ENCODE measurements at places on chromosomes 13 and 19.

DNA sequence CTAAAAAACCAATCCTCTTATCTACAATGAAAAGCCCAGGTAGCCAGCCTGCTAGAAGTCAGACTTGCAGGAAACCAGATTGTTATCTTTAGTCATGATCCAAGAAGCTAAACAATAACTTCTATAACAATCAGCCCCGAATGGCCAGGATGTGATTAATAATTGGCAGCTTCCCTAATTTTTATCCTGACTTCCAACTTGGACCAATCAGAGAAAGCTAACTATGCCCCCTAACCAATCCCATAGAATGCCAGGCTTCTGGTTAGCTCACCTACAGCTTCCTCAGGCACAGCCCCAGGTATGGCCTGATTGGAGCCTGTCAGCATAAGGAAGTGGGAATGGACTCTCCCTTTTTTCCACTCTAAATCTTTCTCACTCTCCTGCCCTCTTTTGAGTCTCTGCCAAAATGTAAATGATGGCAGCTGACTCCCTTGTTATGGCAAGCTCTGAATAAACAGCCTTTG is 394.9 kb downstream of the DLEU7 start:
- peak; percentile 10 for DNase-seq

GRCh38 chr19:4971424-4971793 is 2.5 kb downstream of the KDM4B start:
- peak; percentile 60 for DNase-seq

DNA sequence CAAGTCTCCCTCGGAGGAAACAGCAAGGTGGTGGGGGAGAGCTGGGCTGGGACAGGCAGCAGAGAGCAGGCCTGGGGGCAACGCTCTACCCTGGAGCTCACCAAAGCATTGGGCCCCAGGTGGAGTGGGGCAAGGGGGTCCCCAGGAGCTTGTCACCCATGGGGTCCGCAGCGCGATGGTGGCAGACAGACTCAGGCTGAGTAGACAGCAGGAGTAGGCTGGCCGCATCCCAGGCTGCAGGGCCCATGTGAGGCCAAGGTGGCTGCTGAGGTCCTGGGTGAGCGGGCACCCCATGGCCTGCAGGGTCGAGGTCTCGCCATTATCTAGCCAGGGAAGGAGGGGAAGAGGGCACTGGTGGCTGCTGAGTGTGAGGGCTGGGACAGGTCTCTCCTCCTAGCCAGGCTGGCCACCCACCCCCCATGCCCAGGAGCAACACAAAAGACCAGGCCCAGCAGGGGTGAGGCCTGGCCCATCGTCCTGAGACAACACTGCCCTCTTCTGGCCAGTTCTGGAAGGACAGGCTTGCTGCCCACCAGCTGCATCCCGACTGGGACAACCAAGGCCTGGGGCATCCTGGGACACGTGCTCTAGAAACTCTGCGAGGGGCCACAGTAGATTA is 33.1 kb downstream of the CEBPG start:
- DNase-seq, result peak; percentile 66

GRCh38 chr13:40993987-40994386 is 25.1 kb downstream of the ELF1 start:
- DNase-seq, result peak; percentile 92

DNA sequence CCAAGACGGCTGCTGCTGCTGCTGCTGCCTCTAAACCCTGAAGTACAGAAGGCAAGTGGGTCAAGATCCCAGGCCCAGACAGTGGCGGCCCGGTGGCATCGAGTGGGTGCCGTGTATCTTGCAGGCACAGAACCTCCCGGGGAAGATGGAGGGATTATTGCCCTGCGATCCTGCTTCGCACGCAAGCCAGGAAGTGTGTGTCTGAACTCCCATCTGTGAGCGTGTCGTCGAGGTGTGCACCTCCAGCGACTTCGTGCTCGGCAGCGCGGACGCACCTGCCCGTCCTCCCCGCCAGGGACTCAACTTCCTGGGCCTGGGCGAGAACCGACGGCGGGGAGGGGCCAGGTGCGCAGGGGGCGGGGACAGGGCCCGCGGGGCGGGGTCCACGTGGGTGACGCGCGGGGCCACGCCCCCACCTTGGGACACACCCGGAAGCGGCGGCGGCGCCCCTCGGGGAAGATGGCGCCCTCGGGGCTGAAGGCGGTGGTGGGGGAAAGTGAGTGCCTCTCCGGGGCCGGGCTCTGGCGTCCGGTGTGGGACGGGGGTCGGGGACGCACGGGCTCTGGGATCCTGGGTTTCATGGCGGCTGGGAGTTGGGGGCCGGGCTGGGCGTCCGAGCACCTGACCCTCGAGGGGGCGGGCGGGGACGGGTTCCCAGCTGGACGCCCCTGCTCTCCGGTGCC is at the start of gene STXBP2:
Gene STXBP2 (plus strand): TSS at position 420 of the 683 bp plus-strand sequence. CDS start 40 bp downstream, at position 460.
- DNase-seq, result peak; percentile 88

DNA sequence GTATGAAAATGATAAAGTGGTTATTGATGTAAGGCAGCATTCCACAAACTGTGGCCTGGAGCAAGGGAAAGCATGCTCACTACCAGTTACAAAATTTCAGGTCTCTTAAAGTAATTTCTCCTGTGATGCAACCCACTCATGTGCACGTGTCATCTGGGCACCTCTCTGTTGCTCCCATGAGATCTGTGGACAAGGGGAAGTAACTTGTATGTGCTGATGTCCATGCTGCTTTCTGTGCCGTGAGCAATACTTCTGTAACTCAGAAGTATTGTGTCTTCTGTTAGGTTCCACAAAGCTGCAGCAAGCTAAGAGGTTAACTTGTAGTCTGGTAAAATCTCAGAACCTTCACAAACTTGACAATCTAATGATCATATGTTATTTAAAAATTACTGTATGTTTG is 930.0 kb upstream of the SLITRK6 start:
- DNase-seq, result no peak

- peak; percentile 97 for DNase-seq
Observed at GRCh38 chr19:58362272-58362994, at the start of gene ZNF497. Gene ZNF497, minus strand, starts transcription at chr19:58362751. Its CDS starts 5,116 bp downstream, at chr19:58357635.

DNA sequence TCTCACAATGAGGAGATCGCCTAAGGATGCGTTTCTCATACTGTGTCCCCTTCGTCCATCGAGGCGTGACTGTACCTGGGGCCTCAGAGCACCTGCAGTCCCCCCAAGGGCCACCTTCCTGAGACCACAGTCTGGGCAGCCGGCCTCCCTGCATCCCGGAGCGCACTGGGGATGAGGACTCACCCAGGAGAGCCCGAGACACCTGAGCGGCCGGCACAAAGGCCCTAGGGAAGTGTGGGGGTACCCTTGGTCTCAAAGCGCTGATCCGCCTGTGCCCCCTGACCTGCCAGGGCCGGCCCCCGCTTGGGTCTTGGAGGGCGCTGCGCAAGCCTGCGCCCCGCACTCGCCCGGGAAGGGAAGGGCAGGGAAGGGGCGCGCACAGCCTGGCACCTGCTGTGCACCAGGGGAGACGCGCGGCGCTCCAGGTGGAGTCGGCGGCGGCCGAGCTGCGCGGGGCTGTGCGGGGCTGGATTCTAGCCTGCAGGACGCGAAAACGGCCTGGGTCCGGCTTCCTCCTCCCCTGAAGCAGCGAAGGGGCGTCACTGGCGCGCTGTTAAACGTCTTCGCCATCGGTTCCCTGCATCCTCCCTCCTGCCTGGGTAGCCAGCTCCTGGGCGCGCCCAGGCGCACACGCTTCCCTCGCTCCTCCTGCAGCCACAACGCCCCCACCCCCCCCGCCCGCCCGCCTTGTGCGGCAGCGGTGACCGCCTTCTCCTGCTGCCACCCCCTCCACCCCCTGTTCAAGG is 13.6 kb upstream of the USP29 start:
- no peak for DNase-seq

- DNase-seq, result no peak
Observed at GRCh38 chr19:35435896-35436295, 12.2 kb upstream of the FFAR2 start.

DNA sequence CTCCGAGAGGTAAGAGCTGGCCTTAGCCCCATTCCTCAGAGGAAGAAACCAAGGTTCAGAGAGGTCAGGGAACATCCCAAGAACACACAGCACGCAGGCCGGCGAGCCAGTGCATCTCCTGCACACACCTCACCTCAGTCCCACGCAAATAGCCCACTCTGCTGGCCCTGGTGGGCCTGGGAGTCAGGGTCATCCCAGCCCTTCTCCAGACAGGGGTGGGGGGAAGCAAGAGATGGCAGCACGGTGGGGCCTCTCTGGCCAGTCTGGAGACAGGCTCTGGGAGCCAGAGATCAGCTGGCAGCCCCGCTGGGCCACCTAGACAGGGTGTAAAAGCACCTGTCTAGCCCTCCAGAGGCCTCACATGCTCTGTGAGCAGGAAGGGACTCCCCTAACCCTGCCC is 26.8 kb downstream of the TUBA3C start:
- no peak for DNase-seq

DNA sequence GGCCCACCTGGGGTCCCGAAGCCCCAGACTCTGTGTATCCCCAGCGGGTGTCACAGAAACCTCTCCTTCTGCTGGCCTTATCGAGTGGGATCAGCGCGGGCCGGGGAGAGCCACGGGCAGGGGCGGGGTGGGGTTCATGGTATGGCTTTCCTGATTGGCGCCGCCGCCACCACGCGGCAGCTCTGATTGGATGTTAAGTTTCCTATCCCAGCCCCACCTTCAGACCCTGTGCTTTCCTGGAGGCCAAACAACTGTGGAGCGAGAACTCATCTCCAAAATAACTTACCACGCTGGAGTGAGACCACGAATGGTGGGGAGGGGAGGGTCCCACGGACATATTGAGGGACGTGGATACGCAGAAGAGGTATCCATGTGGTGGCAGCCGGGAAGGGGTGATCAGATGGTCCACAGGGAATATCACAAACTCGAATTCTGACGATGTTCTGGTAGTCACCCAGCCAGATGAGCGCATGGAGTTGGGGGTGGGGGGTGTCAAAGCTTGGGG is 1.0 kb upstream of the ICAM5 start:
- peak; percentile 94 for DNase-seq

- no peak for DNase-seq
Observed at GRCh38 chr13:79060216-79060615, 345.8 kb downstream of the RBM26 start.

GRCh38 chr13:53747825-53748224 is 719.2 kb downstream of the OLFM4 start:
- no peak for DNase-seq

GRCh38 chr13:107900775-107901174 is 314.6 kb downstream of the LIG4 start:
- DNase-seq, result no peak
